ENCODE measurements at places on chromosomes 2 and 18.
A peak's percentile ranks its signal among the peaks of the same experiment; 100 is the strongest.

DNA sequence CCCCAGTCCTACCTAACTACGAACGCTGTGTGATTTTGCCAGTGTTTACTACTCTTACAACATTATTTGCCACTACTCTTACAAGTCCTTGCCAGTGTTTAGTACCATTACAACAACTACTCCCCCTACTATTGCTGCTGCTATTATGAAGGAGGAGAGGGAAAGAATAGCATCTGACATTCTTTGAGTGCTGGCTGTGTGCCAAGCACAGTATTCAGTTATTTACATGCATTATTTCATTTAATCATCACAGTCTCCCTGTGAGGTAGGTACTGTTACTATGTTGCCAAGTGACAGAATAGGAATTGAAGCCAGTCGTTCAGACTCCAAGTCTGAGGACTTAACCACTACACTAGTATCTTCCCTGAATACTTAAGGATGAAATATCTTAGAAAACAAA, 185.9 kb upstream of the FOSL2 start:
- no peak for DNase-seq

- no peak for DNase-seq
Measured at GRCh38 chr2:113124984-113125855, 2.2 kb upstream of the IL1RN start.

GRCh38 chr2:100818003-100818605, 1.8 kb upstream of the NPAS2 start:
- DNase-seq: no peak

GRCh38 chr18:48544661-48545415, 6.0 kb downstream of the CTIF start:
- no peak for DNase-seq

- DNase-seq: no peak
Measured at GRCh38 chr2:86616502-86616901, 7.2 kb downstream of the RNF103 start.

GRCh38 chr18:36711813-36712444, 116.9 kb downstream of the TPGS2 start:
- peak; percentile 31 for DNase-seq

- no peak for DNase-seq
Measured at GRCh38 chr2:137050949-137051348, 285.6 kb downstream of the THSD7B start.

DNA sequence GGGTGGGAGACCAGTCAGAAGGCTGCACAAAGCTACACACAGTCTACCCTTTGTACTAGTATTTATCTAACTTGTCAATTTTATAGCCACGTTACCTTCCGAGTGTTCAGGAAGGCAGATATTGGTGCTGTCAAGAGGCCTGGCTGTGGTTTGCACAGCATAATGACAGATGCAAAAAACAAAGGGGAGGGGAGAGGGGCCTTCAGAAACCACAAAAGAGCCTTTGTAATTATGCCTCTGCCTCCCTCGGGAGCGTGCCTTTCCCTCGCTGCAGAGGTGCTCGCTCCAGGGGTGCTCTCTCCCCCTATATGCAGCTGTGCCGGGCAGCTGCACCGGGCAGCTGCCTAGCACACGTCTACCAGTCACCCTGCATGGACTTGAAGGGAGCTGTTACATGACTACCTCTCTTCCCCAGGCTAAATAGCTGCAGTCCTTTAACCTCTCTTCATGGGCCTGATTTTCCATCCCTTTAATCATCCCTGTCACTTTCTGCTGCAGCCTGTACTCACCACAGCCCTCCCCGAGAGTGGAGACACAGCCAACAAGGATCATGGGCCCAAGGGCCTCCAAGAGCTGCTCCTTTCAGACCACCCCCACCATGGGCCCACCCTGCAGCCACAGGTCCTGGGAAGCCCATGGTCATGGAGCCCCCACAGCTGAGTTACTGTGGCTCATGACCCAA, 168.4 kb upstream of the PKDCC start:
- peak; percentile 14 for DNase-seq

DNA sequence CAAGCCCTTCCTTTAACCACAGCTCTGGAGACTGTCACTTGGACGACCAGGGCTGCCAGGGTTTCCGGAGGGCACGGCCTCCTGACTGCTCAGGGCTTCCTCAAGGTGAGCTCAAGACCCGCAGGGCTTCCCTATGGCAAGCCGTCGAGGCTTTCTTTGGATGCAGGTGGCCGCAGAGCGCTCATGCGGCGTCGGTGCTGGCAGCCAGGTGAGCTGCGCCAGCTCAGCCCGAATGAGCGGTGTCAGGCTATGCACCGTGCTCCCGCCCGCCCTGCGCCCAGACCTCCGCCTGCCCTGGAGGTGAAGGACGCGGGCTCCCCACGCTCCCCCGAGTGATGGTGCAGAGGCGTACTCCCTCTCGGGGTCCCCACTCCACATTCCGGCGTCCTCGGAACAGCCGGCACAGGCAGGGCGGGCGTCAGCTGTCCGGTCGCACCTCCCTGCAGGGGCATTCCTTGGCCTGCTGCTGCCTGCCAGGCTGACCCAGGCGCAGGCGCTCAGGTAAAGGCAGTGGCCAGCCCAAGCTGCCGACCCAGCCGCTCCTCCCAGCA, 20.8 kb upstream of the TUBB6 start:
- DNase-seq: peak; percentile 35

GRCh38 chr18:35662293-35663062, 80.9 kb downstream of the GALNT1 start:
- no peak for DNase-seq

- DNase-seq: no peak
Measured at GRCh38 chr2:240522406-240522805, 35.4 kb downstream of the ANKMY1 start.

DNA sequence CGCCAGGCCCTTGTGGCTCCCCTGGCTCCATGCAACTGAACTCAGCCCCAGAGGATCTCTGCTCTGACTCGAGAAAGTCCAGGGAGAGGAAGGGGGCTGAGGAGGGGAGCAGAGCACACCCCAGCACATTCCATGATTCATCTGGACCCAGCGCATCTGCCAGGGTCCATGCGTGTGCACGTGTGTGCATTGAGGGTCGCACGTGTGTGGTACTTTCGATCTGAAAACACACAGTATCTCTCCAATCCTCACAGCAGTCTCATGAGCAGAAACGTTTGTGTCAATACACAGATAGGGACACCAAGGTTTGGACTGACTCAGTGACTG, 146.4 kb upstream of the ID2 start:
- no peak for DNase-seq

GRCh38 chr2:5845798-5846330, 153.7 kb downstream of the SOX11 start:
- no peak for DNase-seq

GRCh38 chr18:55320424-55321264, 267.3 kb downstream of the TCF4 start:
- DNase-seq: no peak

GRCh38 chr2:47486841-47487497, 84.0 kb downstream of the MSH2 start:
- peak; percentile 26 for DNase-seq

GRCh38 chr2:131366643-131367042, 2.7 kb upstream of the RAB6D start:
- DNase-seq: no peak

GRCh38 chr2:130796290-130796689, 40.4 kb upstream of the ARHGEF4 start:
- DNase-seq: no peak

GRCh38 chr18:35786365-35787042, 186.0 kb upstream of the RMP24 start:
- DNase-seq: no peak

DNA sequence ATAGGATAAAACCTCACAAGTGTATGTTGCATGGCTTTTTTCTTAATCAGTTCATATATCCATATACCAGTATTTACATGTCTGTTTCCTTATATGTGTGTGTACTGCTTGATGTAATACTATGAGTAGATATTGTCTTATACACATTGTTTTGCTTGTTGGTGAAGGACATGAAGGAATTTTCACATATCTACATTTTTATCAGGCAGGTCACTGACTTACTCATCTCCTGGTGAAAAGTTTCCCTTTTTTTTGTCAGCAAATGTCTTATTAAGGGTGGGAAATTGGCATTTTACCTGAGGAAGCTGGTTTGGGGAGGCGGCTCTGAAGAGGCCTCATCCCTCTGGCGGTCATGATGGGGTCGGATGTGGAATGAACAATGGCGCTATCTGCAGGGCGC, 61.4 kb upstream of the LYPD1 start:
- DNase-seq: no peak

DNA sequence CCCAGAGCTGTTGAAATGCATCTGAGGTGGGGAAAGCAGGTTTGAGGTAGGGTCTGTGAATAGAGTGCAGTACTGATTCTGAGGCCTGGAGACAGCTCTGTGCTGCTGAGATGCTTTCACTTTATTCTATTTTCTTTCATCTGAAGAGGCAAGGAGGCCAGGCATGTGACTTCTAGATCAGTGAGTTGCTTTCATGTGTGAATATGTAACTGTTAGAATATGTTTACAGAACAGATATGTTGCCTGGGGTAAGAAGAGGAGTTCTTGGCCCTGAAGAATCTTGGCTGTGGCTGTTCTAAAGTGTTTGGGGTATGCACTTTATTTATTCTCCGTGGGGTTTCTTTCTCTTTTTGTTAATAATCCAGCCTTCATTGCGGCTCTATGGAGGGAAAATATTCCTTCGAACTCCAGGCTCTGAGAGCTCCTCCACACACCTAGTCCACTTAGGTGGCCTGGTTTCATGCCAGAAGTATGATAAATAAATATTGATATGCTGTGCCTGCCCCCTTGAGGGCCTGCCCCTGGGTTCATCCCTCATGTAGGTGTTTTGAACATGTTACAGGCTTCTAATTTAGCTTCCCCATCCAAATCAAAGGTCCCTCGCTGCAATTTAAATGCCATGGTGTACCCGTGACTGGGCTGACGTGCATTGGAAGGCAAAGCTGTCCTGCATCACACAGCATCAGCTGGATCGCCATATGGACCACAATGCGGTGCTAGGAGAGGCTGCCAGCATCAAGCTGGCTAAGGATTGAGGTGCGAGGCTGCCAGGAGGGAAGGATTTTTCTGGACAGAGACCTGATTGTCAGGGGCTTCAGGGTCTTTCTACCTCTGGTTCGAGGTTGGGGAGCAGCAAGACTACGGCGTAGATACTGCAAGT, 102.9 kb downstream of the PRKCE start:
- DNase-seq: no peak

GRCh38 chr2:88696611-88697010, 5.1 kb downstream of the RPIA start:
- DNase-seq: no peak

GRCh38 chr2:133331436-133331835, 236.8 kb downstream of the NCKAP5 start:
- peak; percentile 12 for DNase-seq

DNA sequence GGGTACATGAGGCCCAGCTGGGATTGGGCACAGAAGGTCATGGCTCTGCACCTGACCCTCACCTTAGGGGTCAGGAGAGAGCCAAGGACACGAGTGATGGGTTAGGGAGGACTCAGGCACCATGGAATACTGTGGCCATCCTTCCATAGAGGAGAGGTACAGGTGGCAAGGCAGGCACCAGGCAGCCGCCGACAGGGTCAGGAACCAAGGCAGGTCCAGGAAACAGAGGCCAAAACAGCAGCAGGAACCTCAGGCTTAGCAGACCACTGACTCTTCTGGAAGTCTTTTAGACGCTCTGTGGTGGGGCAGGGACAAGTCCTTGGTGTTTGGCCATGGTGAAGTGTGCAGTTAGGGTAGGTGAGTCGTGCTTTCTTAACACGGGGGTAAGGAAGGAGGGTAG, 128.0 kb downstream of the NEDD4L start:
- DNase-seq: no peak

DNA sequence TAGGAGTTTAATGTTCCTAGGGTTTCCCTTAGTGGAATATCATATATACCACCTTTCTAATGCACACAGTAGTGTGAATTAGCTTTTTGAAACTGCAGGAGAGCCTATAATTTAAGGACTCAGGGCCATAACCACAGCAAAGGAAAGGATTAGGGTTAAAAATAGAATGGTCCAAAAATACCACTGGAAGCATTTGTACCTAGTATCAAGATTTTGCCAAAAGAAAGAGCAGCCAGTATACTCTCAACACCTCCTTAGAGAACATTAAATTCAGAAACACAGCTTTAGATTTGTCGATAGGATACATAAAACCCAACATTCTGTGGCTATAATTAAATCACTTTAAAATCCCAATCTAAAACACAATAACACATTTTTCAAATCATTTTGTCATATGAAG, 634.9 kb downstream of the EPHA4 start:
- DNase-seq: no peak

DNA sequence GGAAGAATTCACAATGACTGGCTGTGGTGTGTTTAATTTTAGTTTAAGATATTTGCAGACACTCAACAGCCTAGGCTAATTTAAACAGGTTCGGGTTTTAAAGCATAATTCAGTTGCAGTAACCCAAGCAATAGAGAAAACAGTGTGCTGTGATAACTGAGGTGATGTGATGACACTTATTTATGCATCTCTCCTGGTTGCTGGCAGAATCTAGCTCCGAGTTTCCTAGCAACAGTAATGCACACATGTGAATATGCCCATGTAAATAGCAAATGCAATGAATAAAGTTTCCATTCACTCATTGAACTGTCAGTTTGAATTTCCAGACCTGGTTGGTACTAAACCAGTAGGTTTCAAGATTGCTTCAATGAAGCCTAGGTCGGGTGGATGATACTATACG, 426.5 kb downstream of the TMX3 start:
- no peak for DNase-seq

GRCh38 chr2:169573974-169574299, 272 bp upstream of the FASTKD1 start:
- DNase-seq: no peak

DNA sequence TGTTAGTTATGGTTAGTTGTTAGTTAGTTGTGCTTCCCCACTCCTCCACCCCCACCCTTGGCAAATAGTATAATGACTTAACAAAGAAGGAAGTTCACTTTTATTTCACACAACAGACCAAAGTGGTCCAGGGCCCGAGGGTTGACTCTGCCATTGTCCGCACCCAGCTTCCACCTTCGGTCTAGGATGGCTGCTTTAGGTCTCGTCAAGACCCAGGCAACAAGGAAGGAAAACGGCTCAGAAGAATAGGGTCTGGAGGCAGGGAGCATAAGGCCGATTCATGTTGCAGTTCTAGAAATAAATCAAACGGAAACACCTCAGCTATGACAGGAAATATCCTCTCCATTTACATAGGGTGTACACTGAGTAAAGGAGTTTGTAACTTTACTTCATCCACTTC, 206.0 kb upstream of the CXCR4 start:
- DNase-seq: no peak

DNA sequence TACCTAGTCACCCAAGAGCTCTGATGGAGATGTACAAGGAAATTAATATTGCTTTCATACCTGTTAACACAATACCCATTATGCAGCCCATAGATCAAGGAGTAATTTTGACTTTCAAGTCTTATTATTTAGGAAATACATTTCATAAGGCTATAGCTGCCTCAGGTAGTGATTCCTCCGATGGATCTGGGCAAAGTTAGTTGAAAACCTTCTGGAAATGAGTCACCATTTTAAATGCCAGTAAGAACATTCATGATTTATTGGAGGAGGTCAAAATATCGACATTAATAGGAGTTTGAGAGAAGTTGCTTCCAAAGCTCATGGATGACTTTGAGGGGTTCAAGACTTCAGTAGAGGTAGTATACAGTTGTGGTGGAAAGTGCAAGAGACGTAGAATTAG, 931.4 kb upstream of the ACVR2A start:
- no peak for DNase-seq

Measured in small intestine (tissue), 16 donors.